ENCODE measurements at places on chromosomes 7 and 10. TPM values are rescaled to one million over a fixed set of nuclear protein-coding genes. Genes with fewer than 3 reads are reported as not detected.
A peak's percentile ranks its signal among the peaks of the same experiment; 100 is the strongest.

GRCh38 chr7:74395745-74396311, 57.9 kb upstream of the GTF2IRD1 start:
- DNase-seq = no peak

DNA sequence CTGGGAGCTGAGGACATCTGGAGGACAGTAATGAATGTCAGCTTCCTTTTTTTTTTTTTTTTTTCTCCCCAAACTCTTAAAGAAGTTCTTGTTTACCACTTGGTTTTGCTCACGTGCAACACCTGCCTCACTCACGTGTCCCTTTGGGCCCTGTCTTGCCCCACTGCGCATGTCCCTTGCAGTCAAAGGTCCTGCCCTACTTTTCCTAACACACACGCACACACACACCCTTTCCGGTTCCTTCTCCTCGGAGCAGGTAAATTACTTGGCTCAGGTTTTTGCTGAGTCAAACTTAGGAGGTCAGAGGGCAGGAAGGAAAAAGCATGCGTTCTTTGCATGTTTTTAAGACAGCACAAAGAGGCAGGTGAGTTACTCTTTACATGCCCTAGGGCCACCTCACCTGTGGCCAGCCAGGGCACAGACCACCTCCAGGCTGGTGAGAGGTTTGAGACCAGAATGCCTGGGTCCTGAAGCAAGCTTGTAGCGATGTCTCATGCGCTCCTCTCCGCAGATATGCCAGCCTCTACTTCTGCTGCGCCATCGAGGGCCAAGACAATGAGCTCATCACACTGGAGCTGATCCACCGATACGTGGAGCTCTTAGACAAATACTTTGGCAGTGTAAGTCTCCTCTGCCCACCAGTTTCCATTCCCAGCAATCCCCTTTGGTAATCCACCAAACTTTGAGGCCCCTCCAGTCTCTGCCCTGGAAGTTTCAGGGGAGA, 2.8 kb downstream of the AP1S1 start:
- no peak for DNase-seq

DNA sequence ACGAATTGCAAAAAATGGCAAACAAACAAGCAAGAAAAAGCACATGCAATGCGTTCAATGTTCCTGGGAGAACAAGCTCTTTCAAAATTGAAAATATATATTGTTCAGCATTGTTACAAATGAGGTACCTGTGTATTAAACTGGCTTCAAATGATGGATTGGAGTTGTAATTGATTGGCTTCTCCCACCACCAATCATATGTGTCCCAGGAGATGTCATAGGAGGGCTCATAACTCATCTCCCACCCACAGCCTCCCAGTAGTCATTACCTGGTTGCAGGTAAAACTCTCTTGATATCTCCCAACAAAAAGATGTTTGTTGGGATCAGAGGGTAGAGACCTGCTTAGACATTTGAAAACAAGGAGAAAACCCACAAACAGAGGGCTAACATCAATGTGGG, 302.9 kb downstream of the BAMBI start:
- DNase-seq = no peak

DNA sequence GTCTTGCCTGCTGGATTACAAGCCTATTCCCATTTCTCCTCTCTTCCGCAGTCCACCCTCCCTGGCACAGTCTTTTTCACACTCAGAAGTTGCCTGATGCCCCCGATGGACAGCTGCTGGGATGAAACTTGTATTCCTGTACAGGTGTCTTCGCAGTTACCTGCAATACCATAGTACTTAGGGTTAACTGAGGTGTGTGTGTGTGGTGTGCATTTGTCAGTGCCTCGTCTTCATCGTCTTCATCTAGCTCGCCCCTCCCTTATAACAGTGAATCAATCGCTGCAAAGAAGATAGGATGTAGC, 11.0 kb downstream of the NXPH1 start:
- DNase-seq = no peak

DNA sequence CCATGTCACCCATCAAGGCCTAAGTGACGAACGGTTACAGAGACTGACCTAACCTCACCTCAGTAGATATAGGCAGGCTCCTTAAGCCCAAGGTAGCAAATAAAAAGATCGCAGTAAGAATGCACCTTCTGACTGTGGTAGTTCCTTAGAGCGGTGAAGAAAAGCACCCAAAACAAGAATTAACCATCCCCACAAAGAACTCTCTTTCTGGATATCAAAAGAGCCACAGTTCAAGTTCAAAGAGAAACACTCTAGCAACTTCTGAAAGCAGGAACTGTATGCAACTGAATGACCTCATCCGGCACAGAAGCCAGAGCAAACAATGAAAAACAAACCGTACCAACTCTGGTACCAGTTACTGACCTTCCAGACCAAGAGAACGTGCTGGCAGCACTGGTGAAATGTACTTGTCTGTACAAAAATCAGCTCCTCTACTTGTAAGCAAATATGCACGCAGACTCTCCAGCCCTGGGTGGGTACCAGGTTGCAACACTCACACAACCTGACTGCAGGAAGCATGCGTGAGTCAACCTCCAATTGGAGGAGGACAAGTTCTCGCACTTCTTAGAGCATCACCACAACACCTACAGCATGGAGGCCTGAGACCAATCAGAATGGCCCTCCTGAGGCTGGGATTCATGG, 202.7 kb downstream of the FAM107B start:
- DNase-seq = no peak

DNA sequence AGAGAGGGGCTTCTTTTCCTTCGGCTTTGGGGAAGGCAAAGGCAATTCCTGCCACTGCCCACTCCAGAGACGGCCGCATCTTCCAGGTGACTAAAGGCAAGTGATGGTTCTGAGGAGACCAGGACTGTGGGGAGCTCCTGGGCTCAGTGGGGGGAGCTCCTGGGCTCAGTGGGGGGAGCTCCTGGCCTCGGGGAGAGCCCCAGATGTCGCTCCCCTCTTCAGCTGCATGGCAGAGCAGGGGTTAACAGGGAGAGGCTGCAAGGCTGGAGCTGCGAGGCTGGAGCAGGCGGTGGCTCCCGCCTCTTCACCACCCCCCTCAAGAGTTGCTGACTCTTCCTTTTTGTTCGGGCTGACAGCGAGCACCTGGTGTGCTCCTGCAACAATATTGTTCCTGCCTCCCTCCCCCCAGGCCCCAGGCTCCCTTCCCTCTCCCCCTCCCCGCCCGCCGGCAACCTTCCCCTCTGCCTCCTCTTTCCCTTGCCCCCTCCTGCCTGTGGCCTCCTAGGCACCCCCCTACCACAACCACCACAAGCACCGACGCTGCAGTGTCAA, 56.3 kb upstream of the LBX1 start:
- peak; percentile 36 for DNase-seq

DNA sequence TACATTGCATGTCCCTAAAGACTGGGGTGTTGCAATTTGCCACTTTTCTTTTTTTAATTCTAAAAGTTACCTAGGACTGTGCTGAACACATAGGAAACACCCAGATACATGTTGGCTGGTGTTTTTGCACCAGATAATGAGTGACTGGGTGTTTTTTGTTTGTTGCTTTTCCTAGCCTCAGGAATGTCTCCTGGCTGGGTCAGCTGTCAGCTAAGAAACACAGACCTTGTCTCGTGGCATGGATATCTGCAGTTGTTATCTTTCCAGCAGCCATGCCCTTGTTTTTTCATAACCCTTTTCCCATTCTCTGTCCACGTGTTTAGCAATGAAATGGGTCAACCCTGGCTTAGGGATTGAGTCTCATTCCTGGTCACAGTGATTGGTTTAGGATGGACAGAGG, 433.9 kb upstream of the ZMIZ1 start:
- no peak for DNase-seq

GRCh38 chr7:106332201-106332600, 47.4 kb upstream of the NAMPT start:
- DNase-seq = no peak

- DNase-seq = peak; percentile 31
These were observed 699.9 kb downstream of the INHBA start for GRCh38 chr7:41002741-41003610.

GRCh38 chr10:7626283-7626682, 40.5 kb downstream of the ITIH5 start:
- DNase-seq = no peak

GRCh38 chr7:27125986-27126394, 4.6 kb downstream of the HOXA4 start:
- DNase-seq = peak; percentile 62

- DNase-seq = peak; percentile 80
These were observed 77.6 kb upstream of the EN2 start for GRCh38 chr7:155380221-155380861.

GRCh38 chr10:128077155-128077875, 48.9 kb downstream of the MKI67 start:
- DNase-seq = no peak

DNA sequence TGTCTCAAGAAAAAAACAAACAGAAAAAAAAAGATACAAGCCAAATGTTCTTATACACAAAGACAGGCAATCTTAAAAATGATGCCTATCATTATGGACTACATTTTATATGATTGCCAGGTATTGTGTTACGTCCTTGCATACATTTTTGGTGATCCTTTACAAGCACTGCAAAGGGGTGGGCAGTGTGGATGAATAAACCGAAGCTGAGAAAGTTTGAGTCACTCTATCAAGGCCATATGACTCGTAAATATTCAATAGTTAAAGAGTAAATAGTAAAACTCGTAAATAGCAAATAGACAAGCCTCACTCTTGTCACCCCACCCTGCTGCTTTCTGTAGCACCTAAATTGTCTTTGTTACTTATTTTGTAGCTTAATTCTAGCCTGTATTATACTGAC, 326.2 kb downstream of the FRMD4A start:
- no peak for DNase-seq

- no peak for DNase-seq
These were observed 4.4 kb downstream of the RBM33 start for GRCh38 chr7:155648752-155649339.

- DNase-seq = no peak
These were observed 23.9 kb upstream of the GIMAP6 start for GRCh38 chr7:150656047-150656446.

DNA sequence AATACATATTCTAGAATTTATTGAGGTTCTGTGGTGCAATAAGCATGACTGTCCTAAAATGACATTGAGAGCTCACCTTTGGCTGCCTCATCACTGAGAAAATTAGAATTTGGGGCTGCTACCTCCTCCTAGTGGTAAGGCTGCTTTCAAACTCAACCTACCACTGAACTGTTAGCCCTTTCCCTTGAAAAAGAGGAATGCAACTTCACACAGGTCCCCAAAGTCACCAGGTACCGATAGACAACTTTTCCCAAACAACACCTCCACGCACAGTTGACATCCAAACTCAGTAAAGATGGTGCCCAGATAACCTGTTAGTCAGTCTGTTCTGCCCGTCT, 75.9 kb upstream of the SCIN start:
- DNase-seq = no peak

GRCh38 chr7:46725838-46726237, 804.8 kb upstream of the IGFBP3 start:
- no peak for DNase-seq

DNA sequence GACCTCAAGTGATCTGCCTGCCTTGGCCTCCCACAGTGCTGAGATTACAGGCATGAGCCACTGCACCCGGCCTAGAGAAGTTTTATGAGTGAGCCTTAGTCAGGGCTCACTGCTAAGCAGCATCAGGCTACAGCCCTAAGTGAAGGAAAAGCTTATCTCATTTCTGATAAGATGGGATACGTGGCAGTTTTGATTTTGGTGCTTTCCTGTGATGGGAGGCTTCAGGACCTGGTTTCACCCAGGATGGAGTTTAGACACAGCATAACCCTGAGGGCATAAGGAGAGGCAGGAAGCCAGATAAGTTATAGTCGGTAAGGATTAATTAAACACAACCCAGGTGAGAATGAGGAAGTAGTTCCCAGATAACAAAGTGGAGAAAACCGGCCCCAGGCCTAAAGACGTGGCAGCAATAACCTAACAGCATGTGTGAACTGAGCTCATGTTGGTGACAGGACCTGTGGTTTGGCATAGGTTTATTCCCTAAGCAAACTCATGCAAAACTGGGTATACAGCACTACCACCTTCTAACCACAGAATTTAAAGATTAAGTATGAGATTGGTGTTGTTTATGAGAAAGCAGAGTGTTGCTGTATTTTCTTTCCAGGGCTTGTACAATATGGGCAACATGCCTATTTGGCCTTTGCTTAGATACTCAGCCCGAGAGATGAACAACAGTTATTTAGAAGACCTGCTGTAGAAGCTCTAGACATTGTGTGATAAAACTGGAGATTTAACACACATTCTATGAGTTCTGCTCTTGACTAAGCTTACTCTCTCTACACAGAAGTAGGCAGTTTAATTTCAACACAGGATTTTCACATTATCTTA, 119.4 kb downstream of the COL28A1 start:
- DNase-seq = no peak

DNA sequence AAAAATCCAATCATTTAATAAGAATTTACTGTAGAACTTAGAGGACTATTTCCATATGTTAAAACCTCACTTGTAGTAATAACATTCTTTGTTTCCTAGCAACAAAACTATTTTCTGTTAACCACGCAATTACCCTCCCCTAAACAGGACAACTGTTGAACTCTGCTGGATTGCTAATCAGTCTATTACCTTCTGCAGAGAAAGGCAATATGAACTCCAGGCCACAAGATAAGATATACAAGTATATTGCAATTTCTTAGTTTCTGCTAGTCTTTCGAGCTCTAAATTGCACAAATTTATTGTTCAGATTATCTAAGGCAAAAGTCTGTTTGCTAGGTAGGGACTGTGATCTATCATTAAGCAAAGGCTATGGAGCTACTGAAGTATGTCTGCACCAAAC, 920.1 kb upstream of the LRRN3 start:
- peak; percentile 22 for DNase-seq

DNA sequence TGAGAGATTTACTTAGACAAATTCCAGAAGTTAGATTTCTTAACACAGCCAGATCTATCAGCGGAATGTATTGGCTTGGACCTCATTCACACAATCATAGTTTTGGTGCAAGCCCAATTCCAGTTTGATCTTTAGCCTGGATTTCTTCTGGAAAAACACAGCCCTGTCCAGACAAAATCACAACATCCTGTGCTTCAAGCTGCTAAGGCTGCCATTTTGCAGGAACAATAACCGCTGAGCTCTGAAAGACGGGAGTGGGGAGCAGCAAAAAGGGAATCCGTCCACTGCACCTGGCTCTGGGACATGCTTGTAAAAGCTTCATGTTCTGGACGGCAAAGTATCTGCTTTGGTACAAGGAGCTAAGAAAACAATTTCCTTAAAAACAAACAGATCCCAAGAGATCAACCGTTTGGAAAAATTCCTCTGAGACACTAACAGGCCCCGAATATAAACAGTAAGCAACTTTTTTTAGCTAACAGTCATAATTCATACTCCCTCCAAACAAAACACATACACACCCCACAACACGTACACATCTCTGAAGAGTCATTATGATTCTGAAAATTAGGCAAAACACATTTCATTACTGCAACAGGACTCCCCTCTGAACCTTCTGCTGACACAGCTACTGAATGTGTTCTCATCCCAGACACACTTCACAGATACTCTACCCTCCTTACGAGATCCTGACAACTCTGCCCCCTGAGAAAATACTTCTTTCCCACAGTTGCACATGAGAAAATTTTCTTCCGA, 32.4 kb downstream of the ITIH5 start:
- no peak for DNase-seq

GRCh38 chr7:93148144-93148543, at the start of gene SAMD9L:
SAMD9L (minus strand) TSS chr7:93148385; CDS start chr7:93135971, 12,414 bp downstream.
- DNase-seq = no peak

Gene FGL2
- 27.5 TPM for polyA plus RNA-seq

Gene GNAT3
- not detected for polyA plus RNA-seq

Gene FRMD4A
- 16.0 TPM for polyA plus RNA-seq

Gene HMX2
- polyA plus RNA-seq = 4.0 TPM

Gene SEMA3E
- 0.15 TPM for polyA plus RNA-seq

Gene CALML5
- polyA plus RNA-seq = not detected

Gene TLX1
- polyA plus RNA-seq = not detected

Gene LIPJ
- not detected for polyA plus RNA-seq

Gene PRSS2
- not detected for polyA plus RNA-seq

Gene RADIL
- 1.7 TPM for polyA plus RNA-seq

Gene ZNF727
- not detected for polyA plus RNA-seq

Gene DCLRE1C
- polyA plus RNA-seq = 2.0 TPM

Gene ZNF248
- 6.9 TPM for polyA plus RNA-seq
